ENCODE measurements at places on chromosomes 13 and 19.

DNA sequence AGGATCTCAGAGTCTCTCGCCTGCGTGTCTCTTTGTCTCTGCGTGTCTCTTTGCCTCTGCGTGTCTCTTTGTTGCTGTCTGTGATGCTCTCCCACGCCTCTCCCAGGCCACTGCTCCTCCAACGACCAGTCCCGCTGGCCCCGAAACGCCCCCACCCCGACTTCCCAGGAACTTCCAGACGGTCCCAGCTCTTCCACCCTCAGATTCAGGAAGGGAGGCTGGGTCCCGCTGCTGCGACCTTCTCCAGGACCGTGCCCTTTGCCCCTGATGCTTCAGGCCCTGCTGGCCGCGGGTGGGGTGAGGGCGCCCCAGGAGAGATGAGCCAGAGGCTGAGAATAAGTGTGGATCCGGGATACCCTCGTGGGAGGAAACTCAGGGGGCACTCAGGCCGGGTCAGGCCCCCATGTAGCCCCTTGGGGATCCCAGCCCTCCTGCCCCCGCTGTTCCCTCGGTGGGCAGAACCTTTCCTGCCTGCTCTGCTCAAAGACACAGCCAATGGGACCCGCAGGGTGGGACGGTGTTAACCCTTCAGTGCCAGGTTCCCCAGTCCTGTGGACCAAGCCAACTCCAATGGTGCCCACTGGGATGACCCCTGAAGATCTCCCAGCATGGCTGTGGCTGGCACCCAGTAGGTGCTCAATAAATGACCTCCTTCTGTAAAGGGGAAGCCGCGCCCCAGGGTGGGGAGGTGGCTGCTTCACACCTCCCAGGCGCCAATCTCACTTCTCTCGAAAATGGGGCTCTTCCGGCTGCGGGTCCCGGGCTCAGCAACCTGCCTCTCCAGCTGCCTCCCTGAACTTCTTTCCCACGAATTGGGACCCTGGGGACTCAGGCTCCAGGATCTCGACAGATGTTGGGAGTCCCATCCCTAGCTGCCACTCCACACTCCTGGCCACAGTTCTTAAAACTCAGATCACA, 1.5 kb upstream of the S1PR5 start:
- H3K4me1 ChIP-seq, result peaks cover 56% of the 10 kb centered on the region
- peak overlapping the region; percentile 94 for H3K4me3 ChIP-seq
- DNase-seq, result peak; percentile 81
- peaks cover 14% of the 10 kb centered on the region for H3K36me3 ChIP-seq
- peak overlapping the region; percentile 100 for H3K27ac ChIP-seq
- H3K27me3 ChIP-seq, result peaks cover 35% of the 10 kb centered on the region

DNA sequence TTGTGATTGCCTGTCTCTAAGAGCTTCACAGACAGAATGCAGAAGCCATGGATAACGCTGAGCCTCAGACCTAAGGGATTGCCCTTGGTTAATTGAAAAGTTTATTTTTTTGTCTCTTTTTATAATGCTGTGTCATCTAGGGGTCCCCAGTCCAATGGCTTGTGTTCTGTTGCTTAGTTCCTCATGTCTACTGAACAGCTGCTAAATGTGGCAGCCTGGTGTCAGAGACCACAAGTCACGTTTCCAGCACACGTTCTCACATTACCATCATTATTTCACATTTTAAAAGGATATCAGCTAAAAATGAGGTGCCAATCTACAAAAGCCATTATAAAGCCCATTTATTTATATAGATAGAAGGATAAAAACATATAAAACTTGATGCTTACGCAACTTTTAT, 1362.0 kb downstream of the PCDH9 start:
- no peak overlapping the region for H3K4me3 ChIP-seq
- no peaks in the 10 kb centered on the region for H3K4me1 ChIP-seq
- H3K36me3 ChIP-seq, result no peaks in the 10 kb centered on the region
- DNase-seq, result no peak
- no peaks in the 10 kb centered on the region for H3K27me3 ChIP-seq

- peaks cover 43% of the 10 kb centered on the region for H3K36me3 ChIP-seq
- H3K27me3 ChIP-seq, result peaks cover 3% of the 10 kb centered on the region
- H3K27ac ChIP-seq, result peak within 1 kb of the TSS; percentile 94
- DNase-seq, result peak; percentile 91
- H3K4me3 ChIP-seq, result peak within 1 kb of the TSS; percentile 95
Measured at GRCh38 chr19:52397310-52398080, at the start of gene ZNF528. TSS of gene ZNF528 (plus strand) at chr19:52397849. CDS start at chr19:52402014, 4,165 bp downstream.

- no peak for DNase-seq
- H3K4me1 ChIP-seq, result peaks cover 30% of the 10 kb centered on the region
- H3K27me3 ChIP-seq, result peaks cover 10% of the 10 kb centered on the region
- no peak overlapping the region for H3K4me3 ChIP-seq
- no peak overlapping the region for H3K27ac ChIP-seq
Measured at GRCh38 chr13:57633950-57634838, 2.6 kb downstream of the PCDH17 start.

- H3K36me3 ChIP-seq, result no peaks in the 10 kb centered on the region
- H3K27me3 ChIP-seq, result peaks cover 1% of the 10 kb centered on the region
- peak overlapping the region; percentile 18 for H3K4me3 ChIP-seq
- peaks cover 7% of the 10 kb centered on the region for H3K4me1 ChIP-seq
- no peak for DNase-seq
Measured at GRCh38 chr19:410243-410781, 1.4 kb upstream of the C2CD4C start.

DNA sequence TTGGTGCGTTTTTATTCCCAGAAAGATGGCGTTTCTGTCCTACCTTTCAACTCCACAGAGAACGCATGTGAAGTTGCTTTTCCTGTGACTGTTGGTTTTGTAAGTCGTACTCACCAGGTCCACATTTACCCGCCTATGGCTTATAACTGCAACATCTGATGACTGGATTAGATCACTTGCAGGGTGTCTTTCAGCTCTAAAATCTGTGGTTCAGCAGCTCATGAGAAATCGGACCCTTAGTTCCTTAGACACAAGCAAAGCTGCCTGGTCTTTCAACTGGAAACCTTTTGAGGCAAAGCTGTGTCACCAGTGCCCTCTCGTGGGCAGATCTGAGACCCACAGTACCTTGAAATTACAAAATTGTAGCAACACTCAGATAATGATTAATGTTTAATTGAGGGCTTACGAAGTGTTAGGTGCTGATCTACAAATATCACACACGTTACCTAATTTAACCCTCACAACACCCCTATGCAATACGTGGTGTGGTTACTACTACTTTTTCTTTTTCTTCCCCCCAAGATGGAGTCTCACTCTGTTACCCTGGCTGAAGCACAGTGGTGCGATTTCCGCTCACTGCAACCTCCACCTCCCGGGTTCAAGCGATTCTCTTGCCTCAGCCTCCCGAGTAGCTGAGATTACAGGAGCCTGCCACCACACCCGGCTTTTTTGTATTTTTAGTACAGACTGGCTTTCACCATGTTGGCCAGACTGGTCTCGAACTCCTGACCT, 65.4 kb downstream of the RUBCNL start:
- peak; percentile 70 for DNase-seq
- no peaks in the 10 kb centered on the region for H3K27me3 ChIP-seq
- H3K27ac ChIP-seq, result peak overlapping the region; percentile 91
- H3K4me3 ChIP-seq, result peak overlapping the region; percentile 59
- H3K4me1 ChIP-seq, result peaks cover 17% of the 10 kb centered on the region

DNA sequence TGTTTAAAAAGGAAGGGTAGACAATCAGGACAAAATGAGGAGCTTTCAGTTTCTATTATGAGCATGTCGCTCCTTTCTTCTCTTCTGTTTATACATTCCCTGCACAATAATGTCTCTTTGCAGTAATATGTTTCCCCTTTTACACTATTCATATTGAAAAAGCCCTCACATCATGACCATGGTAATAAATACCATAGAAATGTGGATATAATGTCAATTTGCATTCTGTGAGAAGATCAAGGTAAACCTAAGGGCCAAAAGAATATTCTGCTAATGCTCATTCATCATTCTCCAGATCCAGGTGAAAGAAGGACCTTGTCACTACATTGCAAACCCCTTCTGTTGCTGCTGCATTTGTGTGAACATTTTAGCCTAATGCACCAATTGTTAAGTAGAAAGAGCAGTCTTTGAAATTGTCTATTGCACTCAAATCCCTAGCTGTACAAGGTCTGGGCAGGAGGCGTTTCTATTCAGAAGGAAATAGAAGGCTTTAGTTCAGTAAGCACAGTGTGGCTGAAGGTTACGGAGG, 117.6 kb upstream of the SOX21 start:
- no peak overlapping the region for H3K4me3 ChIP-seq
- no peaks in the 10 kb centered on the region for H3K4me1 ChIP-seq
- H3K27me3 ChIP-seq, result no peaks in the 10 kb centered on the region
- no peaks in the 10 kb centered on the region for H3K36me3 ChIP-seq
- no peak for DNase-seq

- no peaks in the 10 kb centered on the region for H3K27me3 ChIP-seq
- DNase-seq, result no peak
- H3K36me3 ChIP-seq, result no peaks in the 10 kb centered on the region
- no peaks in the 10 kb centered on the region for H3K4me1 ChIP-seq
- H3K27ac ChIP-seq, result no peak overlapping the region
Measured at GRCh38 chr19:13548131-13548530, 41.9 kb upstream of the CACNA1A start.

GRCh38 chr19:18322318-18322758, 538 bp downstream of the LSM4 start:
- peaks cover 58% of the 10 kb centered on the region for H3K4me1 ChIP-seq
- H3K27ac ChIP-seq, result peak overlapping the region; percentile 98
- H3K36me3 ChIP-seq, result no peaks in the 10 kb centered on the region
- peak overlapping the region; percentile 89 for H3K4me3 ChIP-seq
- no peaks in the 10 kb centered on the region for H3K27me3 ChIP-seq
- no peak for DNase-seq

DNA sequence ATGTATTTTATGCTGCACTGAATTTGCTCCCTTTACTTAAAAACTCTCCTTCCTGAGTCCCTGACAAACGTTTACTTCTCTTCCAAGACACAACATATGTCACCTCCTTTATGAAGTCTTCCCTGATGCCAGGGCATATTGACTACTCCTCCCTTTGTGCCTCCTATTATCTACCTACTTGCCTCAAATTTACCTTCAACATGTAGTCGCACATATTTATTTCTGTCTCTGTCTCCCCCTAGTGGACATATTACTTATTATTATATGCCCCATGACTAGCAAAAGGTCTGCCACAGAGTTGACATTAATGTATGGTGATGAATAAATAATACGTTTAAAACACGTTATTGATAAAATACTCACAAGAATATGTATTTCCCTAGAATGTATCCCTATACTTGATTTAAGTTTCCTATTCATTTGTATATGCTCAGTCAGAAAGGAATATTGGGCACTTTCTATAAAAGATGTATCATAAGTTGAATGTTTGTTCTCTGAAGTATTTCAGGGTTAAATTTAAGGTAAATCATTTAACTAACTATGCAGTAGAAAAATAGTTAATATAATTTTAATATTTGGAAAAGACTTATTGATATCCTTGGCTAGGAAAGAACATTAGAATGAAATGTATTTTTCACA, 250.3 kb upstream of the ATXN8OS start:
- no peak for DNase-seq
- H3K27ac ChIP-seq, result no peak overlapping the region
- no peaks in the 10 kb centered on the region for H3K4me1 ChIP-seq
- no peaks in the 10 kb centered on the region for H3K36me3 ChIP-seq
- peaks cover 1% of the 10 kb centered on the region for H3K27me3 ChIP-seq

GRCh38 chr19:47438793-47439220, 19.5 kb upstream of the MEIS3 start:
- H3K36me3 ChIP-seq, result no peaks in the 10 kb centered on the region
- H3K27ac ChIP-seq, result no peak overlapping the region
- H3K27me3 ChIP-seq, result peaks cover 36% of the 10 kb centered on the region
- no peak overlapping the region for H3K4me3 ChIP-seq
- H3K4me1 ChIP-seq, result peaks cover 16% of the 10 kb centered on the region

- no peak for DNase-seq
- peak overlapping the region; percentile 66 for H3K27ac ChIP-seq
- peaks cover 17% of the 10 kb centered on the region for H3K36me3 ChIP-seq
- H3K4me1 ChIP-seq, result peaks cover 24% of the 10 kb centered on the region
- H3K27me3 ChIP-seq, result peaks cover 4% of the 10 kb centered on the region
Measured at GRCh38 chr13:32431361-32431760, 3.4 kb upstream of the N4BP2L1 start.

DNA sequence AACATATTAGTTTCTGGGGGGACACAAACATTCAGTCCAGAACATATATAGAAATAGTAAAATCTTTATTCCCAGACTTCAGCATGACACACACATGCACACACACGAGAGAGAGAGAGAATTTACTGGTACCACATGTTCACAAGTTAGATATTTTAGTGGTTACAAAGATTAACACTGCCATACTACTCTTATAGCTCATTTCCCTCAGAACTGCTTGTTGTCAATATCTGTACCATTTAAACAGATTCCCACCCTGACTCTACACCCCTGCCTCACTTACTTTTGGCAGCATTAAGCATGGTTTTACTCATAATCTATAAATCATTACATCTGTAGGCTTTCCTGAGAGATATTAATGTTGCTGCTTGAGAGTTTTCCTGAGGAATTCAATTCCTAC, 524.7 kb upstream of the HTR2A start:
- H3K27ac ChIP-seq, result no peak overlapping the region
- H3K36me3 ChIP-seq, result no peaks in the 10 kb centered on the region
- no peak for DNase-seq
- H3K4me1 ChIP-seq, result no peaks in the 10 kb centered on the region

- peak overlapping the region; percentile 94 for H3K27ac ChIP-seq
- H3K4me1 ChIP-seq, result peaks cover 25% of the 10 kb centered on the region
- H3K4me3 ChIP-seq, result peak overlapping the region; percentile 94
- H3K36me3 ChIP-seq, result peaks cover 8% of the 10 kb centered on the region
Measured at GRCh38 chr13:75550159-75550567, 572 bp downstream of the UCHL3 start.

- H3K36me3 ChIP-seq, result no peaks in the 10 kb centered on the region
- DNase-seq, result no peak
- no peaks in the 10 kb centered on the region for H3K4me1 ChIP-seq
- H3K4me3 ChIP-seq, result no peak overlapping the region
- no peak overlapping the region for H3K27ac ChIP-seq
Measured at GRCh38 chr13:102913914-102914313, 68.1 kb downstream of the ERCC5 start.

DNA sequence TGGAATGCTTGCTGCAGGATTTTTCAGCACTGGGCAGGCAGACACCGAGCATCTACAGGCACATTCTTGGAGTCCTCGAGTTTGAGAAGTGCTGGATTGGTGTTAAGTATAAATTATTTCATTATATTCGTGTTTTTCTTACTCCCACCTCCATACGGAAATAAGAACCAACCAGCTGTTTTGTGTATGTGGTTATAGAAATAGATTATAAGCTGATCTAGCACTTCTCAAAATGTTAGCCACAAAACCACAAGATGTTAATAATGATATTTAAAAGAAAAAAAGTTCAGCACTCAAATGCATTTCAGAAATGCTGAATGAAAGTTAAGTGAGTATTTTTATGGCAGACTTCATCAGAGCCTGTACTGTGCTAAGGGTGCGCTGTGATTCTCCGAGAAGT, 24.0 kb upstream of the TEX29 start:
- H3K27me3 ChIP-seq, result peaks cover 2% of the 10 kb centered on the region
- peak; percentile 3 for DNase-seq
- no peak overlapping the region for H3K4me3 ChIP-seq
- peaks cover 24% of the 10 kb centered on the region for H3K4me1 ChIP-seq
- peaks cover 48% of the 10 kb centered on the region for H3K36me3 ChIP-seq

All from immature natural killer cell (primary cell).